ENCODE measurements at places on chromosomes 4 and X. TPM values are rescaled to one million over a fixed set of nuclear protein-coding genes. Genes with fewer than 3 reads are reported as not detected.

Gene NWD2
- 0.09 TPM for polyA plus RNA-seq

Gene NLRP2B
- not detected for polyA plus RNA-seq

Gene FBXW7
- polyA plus RNA-seq, result 30.9 TPM

Gene VCX3A
- not detected for polyA plus RNA-seq

Gene MAGEC2
- not detected for polyA plus RNA-seq
